ENCODE measurements at places on chromosomes 6 and 20.

DNA sequence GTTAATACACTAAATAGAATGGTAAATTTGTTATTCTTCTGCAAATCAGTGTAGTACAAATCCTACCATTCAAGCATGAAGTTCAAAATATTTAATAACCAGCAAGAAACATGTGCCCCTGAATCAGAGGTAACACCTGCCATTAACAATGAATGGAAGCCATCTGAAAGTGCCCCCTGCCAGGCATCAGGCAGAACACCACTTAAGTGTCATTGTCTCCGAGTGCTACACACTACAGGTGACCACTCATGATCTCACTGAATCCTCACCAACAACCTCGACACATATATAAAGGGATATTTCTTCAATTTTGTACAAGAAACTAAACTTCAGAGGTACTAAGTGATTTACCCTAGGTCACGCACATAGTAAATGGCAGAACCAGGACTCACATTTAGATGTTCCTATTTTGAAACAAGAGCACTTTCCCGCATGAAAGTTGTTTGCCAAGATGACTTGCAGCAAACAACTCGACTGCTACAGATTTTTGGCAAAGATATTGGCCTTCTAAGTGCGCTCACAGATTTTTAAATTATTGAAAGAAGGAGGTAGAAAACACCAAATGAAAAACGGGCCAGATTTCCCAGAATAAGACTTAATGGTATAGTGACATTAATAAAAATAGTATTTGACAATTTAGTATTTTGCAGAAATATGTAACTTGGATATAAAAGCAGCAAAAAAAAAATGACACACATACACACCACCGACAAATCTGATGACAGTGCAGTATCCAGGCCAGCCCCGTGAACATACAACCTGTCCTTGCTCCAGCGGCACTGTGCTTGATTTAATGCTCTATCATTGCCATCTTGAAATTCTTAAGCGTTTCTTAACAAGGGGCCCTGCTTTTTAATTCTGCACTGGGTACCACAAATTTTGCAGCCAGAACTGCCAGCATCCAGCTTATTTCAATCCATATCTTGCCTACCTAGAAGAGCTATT is 274.5 kb downstream of the ALDH8A1 start:
- DNase-seq: peak; percentile 65

- DNase-seq: no peak
Measured at GRCh38 chr6:123189816-123190215, 193.8 kb downstream of the CLVS2 start.

DNA sequence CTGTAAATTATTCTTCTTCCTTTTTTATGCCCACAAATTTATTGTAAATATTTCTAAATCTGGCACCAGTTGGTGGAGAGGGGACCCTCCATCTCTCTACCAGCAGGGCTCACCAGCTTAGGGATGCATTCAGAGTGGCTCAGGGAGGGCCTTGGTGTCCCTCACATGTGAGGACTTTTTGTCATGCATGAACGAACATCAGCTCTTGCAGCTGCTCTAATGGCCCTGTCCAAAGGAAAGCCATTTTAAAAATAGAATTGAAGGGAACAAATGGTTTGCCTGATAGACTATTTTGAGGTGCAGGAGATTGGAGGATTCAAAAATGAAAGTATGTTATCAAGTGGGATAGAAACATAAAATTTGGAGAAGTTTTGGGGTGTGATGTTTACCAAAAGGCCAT is 37.5 kb upstream of the KLHL31 start:
- no peak for DNase-seq

DNA sequence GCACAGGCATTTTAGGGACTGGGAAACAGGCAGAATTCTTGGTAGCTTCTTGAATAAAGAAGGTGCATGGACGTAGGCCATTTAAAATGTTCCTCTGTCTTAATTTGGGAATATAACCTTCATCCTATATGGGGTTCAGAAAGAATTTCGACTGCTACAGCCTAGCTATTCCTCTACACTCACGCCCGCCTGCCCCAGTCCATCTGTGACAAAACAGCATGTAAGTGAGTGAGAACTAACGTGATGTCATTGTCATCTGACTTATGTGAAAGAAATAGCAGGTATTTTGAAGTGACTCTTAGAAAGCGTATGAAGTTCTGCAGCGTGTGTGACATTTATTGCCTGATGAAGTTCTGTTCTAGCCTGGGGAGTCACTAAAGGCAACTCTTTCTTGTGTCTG is 52.2 kb upstream of the SLC22A1 start:
- DNase-seq: no peak

- DNase-seq: no peak
Measured at GRCh38 chr6:160426136-160426535, 78.0 kb downstream of the SLC22A3 start.

- peak; percentile 46 for DNase-seq
Measured at GRCh38 chr20:49186535-49187329, 1.4 kb downstream of the STAU1 start.

- no peak for DNase-seq
Measured at GRCh38 chr6:155062866-155063341, 67.8 kb downstream of the TIAM2 start.

DNA sequence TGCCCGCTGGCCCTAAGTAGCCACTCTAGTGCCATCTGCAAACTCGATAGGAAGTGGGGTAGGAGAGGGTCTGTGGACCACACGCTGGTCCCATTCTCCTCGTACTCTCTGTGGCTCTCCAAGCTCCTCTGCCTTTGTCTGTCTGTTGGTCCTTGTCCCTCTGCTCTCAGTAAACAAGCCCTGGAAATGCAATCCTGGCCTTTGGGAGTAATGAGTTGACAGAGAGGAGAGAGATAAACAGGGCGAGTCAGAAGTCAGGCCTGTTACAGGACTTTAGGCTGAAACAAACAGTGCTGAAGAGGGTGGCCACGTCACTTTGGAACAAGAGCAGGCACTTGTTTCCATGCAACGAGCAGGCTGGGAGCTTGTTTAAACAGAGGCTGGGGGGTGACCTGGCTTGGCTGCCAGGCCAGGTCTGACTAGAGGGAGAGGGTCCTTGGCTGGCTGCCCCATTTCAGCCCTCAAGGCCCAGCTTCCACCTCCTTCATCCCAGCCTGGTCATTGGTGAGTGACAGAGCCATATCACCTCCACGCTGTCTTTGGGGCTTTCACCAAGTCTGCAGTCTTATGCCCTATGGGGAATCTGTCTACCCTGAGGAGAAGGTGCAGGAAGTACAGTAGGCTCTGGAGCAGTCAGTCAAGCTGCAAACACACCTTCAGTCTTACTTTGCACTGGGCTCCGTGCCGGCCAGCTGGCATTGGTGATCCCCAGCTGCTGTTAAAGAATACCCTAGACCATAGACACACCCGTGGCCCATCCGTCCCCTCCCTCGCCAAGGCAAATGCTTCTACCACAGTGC is 22.6 kb downstream of the FOXP4 start:
- no peak for DNase-seq

GRCh38 chr20:49989234-49990065 is 6.7 kb downstream of the SNAI1 start:
- DNase-seq: peak; percentile 82

DNA sequence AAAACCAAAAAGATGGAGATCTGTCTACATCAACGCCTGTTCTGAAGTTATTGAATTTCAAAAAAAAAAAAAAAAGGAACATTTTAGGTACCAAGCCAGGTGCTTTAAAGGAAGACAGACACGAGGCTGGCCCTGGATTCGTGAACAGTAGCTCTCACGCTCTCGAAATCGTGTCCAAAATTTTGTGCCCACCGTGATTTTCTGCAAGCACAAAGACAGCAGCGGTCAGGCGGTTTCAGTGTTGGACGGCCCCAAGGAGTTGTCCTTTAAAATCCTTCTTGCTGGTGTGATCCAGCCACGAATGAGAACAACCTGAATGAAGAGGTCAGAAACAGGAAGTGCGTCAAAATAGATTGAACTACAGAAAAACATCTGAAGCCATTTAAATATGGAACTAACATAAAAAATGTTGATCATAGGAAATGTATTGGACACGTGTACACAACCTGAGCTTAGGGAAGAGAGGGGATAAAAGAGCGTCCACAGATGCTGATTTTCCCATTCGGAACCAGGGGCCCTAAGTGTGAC is 78.2 kb downstream of the THBS2 start:
- DNase-seq: no peak

DNA sequence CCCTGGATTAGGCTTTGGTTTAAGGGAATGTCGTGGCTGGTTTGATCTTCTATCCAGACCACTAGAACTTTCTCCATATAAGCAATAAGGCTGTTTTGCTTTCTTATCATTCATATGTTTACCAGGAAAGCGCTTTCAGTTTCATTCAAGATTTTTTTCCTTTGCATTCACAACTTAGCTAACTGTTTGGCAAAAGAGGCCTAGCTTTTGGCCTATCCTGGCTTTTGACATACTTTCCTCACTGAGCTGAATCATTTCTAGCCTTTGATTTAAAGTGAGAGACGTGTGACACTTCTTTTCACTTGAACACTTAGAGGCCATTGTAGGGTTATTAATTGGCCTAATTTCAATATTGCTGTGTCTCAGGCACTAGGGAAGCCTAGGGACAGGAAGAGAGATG is 1.7 kb upstream of the FAM50B start:
- DNase-seq: no peak

DNA sequence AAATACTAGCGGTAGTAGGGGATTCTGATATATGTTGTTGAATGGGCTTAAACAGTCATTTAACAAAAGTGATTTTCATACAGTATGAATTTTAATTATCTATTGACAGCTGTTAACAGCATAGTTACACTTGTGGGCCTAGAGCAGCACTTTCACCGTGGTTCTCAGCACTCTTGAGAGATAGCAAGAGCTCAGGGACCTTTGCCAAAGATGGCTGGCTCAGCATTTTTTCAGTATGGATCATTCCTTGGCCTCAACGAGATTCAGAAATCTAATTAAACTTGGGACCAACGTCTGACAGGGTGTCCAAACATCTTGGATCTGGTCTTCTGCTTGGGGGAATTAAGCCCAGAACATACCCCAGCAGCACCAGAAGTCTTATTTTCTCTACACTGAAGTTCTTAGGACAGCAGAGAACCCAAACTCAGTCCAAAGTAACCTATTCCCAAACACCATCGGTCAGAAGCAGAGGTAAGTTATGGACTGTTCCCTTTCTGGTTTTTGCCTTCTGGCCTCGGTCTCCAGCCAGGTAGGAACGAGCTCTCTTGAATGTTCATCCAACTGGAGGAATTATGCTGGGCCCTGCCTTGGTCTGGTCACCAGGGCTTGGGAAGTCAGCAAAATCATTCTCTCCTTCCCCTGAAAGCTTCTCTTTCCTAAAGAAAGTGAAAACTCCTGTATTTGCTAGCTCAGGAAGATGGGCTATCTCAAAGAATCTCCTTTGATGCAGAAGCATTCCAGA is 25.7 kb downstream of the PRPH2 start:
- DNase-seq: no peak

- no peak for DNase-seq
Measured at GRCh38 chr6:155832596-155832995, 377.0 kb upstream of the NOX3 start.

- no peak for DNase-seq
Measured at GRCh38 chr6:156719395-156719719, 57.8 kb upstream of the ARID1B start.

DNA sequence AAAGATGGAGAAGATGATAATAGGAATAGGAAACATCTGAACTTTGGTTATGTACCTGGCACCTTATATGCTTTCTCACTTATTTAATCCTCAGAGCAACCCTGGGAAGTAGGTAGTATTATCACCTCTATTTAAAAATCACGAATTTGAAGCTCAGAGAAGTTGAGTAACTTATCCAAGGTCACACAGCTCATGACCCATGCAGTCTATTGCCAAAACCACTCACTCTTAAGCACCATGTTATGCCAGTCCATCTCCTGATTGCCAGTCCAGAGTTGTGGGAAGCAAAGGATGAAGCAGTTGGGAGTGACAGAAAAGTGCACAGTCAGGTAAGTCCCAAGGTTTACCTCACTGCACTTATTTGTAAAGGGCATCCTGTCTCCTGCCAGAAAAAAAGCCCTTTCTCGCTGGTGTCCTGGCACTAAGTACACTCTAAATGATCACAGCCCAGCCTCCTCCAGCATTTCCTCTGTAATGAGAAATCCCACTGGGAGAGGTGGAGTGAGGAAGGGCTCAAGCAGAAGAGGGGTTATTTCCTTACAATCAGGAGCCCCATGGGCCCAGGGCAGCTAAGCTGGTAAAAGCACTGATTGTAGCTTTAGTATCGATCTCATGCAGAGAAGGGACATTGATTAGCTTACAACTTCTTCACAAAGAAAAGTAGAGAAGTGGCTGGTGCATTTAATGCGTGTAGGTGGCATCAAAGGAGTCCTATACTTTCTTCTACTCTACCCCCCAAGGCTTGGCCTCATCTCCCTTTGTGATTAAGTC is 21.3 kb upstream of the SCGN start:
- no peak for DNase-seq

- DNase-seq: no peak
Measured at GRCh38 chr6:87714093-87714842, 12.2 kb upstream of the AKIRIN2 start.

GRCh38 chr20:37504404-37505096 is 16.5 kb upstream of the NNAT start:
- no peak for DNase-seq

DNA sequence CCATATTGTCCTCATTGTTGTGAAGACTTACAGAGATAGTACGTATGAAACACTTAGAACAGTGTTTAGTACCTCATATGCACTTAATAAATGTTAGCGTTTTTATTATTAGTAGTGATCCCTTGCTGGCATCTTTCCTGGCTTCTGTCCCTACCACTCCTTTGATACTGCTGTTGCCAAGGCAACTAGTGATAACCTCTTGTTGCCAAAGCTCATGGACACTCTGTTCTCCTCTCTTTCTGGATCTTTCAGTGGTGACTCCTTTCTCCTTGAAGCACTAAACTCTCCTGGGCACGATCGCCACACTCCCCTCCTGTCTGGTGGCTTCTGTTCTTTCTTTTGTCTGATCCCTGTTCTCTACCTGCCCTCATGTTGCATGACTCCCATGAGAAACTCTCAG is 83.5 kb downstream of the FOXO3 start:
- no peak for DNase-seq

GRCh38 chr6:2274981-2275891 is 29.8 kb upstream of the GMDS start:
- no peak for DNase-seq

GRCh38 chr20:34987288-34988190 is 31.9 kb downstream of the MYH7B start:
- no peak for DNase-seq

DNA sequence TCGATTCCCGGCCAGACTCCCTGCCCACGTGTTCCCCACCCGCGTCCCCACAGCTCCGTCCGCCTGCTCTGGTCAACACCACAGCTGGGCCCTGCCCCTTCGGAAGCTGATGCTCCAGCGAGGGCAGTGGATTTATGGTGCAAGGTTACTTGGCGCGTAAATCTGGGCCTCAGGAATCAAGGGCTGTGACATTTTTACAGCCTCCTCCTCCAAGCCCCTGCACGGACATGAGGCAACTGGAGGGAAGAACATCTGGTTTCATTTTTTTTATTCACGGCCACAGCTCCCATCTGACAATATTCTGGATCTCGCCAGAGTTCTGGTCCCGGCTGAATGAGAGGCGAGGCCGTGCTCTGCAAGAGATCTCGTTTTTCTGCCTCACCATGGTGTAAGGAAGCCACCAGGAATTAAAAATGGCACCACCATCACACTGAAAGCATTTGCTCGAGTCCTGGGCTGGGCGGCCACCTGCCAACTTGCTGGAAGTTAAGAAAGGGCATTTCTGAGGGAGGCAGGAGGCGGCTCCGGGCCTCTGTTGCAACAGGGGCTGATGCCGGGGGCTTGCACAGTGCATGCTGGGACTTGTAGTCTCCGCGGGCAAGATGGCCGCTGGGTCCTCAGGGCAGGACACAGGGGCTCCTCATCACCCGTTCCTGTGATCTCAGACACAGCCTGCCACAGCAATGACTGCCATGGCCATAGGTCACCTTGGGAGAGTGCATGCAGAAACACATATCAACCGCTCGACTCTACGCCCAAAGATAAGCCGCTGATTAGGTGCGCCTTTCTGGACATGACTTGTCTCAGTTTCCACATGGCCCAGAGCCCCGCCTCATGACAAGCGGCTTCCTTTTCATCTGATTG is 148.5 kb downstream of the LY86 start:
- no peak for DNase-seq
